Stimulated activated CD4-positive, alpha-beta T cell treated with anti-CD3 and anti-CD28 coated beads, Interleukin-15, amount 100 ng/mL, for 1 hour (primary cell): ENCODE measurements at places on chromosomes 4 and X.

GRCh38 chrX:47817897-47818296, 18.8 kb upstream of the ZNF81 start:
- DNase-seq: no peak

- DNase-seq: no peak
These were observed 62.3 kb downstream of the AGTR2 start for GRCh38 chrX:116232833-116233232.

GRCh38 chr4:189255636-189256035, 685.0 kb upstream of the FRG1 start:
- no peak for DNase-seq

GRCh38 chrX:129490330-129490729, 33.0 kb downstream of the SMARCA1 start:
- no peak for DNase-seq

DNA sequence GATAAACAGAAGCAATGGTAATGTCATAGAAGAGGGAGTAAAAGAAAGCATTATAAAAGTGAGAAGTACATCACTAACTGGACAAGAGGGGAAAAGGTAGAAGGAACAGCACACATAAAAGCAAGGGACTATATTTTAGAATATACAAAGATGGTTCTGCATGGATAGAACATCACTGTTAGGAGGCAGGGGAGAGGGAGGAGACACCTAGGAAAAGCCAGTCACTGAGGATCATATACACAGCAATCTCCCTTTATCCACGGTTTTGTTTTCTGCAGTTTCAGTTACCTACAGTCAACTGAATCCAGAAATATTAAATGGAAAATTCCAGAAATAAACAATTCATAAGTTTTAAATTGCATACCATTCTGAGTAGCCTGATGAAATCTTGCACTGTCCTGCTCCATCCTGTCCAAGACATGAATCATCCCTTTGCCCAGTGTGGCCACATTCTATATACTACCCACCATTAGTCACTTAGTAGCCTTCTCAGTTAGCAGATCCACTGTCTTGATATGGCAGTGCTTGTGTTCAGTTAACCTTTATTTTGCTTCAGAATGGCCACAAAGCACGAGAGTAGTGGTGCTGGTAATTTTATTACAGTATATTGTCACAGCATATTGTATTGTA, 74.2 kb downstream of the PPA2 start:
- no peak for DNase-seq

GRCh38 chrX:74420196-74421035, 877 bp upstream of the SLC16A2 start:
- no peak for DNase-seq

DNA sequence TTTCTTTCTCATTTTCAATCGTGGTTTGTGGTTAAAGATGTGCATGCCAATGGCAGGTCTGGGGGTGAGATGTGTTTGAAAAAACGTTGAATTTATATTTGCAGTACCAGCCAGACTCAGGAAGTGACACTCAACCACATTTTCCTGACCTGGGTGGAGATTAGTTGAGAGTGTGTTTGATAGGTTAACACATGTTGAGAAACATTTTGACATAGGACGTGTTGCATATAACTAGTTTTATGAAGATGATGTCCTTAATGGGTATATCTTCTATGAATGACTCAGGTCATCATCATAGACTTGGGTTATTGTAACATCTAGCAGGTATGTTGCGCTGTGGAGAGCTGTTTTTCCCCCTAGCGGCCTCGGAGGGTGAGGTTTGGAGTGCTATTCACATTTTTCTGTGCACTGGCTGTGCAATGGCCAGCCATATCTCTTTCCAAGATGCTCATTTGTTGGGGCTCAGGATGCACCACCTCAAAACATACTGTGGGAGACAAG, 21.7 kb upstream of the CD38 start:
- peak; percentile 26 for DNase-seq

DNA sequence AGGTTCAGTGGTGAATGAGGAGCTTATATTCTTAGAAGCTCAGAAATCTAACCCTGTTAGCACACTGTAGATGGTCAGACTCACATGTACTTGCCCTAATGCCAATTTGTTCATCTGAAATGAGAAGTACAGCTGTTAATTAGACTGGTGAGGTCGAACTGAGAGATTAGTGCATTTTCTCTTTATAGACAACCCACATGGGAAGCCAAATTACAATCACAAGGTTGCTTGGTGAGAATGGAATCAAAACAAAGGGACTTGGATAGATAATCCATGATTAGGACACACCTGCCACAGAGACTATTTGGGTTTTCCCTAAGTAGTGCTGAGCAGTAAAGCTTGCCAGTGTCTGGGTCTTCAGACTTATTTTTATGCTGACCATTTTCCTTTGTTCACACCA, 88.3 kb downstream of the POLA1 start:
- DNase-seq: no peak

- DNase-seq: no peak
These were observed 47.6 kb downstream of the CBLL2 start for GRCh38 chrX:22320236-22320873.

DNA sequence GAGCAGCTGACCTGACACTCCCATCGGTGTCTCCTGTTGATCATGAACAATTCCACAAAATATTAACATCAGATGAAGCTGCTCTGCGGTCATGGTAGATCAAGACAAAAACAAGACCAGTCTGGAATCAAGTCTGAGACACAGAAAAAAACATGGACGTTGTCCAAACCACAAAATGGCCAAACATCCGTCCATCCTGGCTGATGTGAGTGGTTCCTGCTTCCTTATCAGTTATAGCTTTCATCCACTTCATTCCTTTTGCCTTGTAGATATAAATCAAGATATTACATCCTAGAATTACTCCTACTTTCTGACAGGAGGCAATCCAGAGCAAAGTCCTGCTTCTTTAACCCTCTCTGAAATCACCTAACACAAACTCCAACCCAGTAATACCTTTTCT, 28.8 kb upstream of the PCSK1N start:
- no peak for DNase-seq
